Stimulated activated CD4-positive, alpha-beta T cell treated with anti-CD3 and anti-CD28 coated beads, Interleukin-1b, Interleukin-23, amount 100 ng/mL, for 24 hours (primary cell): ENCODE measurements at places on chromosomes 1 and 21.

GRCh38 chr1:208298593-208299269 lies 54.5 kb upstream of the PLXNA2 start:
- DNase-seq, result no peak

GRCh38 chr1:106223213-106223612 lies 833.3 kb upstream of the PRMT6 start:
- DNase-seq, result no peak

DNA sequence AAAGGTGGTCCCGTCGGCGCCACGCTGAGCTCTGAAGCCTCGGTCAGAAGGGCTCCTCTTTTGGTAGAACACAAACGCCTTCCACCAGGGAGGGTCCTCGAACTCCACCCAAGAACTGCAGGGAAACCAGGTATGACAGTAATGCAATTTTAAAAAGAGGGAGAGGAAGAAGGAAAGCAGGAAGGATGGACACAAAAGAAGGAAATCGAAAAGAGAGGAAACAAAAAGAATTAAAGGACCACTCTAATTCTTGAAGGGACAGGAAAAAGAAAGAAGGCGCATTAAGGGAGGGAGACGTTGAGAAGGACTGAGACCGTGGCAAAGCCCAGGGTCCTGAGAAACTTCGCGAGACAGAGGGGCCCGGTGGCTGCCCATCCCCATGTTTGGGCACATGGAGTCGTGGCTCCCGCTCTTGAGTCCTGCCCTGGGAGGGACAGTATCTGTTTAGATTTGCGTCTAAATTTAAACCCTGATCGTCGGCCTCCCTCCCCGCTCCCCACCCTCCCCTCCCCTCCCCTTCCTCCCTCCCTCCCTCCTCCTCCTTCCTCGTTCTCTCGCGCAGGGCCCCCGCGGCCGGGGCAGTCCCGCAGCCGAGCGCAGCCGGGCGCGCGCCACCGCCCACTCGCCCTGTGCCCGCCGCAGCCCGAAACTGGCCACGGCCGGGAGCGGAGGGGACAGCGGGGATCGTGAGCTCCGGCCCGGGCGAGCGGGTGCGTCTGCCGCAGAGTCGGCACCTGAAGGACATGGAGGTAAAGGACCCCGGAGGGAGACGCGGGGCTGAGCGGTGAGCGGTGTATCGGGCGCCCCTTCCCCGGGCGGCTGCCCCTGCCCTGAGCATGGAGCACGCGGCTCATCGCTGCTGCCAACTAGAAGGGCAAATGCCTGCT lies at the start of gene RCSD1:
Gene RCSD1 (plus strand): TSS at position 552 of the 887 bp plus-strand sequence. CDS start 192 bp downstream, at position 744.
- peak; percentile 55 for DNase-seq

DNA sequence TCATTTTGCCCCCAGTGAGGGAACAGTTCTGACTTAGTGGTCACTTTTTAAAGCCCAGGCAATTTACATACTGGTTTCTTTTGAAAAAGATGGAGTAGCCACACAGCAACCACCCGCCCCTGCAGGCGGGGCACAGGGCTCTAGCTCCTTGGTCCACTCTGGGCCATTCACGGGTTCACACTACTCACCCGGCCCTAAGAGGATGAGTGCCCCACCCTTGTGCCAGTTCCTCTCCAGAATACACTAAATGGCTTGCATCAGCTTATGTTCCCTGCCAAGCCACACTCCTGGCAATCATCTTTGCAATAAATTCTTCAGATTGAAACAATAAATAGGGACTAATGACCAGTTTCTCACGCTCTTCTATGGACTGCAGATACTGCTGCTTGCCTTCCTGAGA lies 15.7 kb upstream of the ATP13A2 start:
- no peak for DNase-seq

DNA sequence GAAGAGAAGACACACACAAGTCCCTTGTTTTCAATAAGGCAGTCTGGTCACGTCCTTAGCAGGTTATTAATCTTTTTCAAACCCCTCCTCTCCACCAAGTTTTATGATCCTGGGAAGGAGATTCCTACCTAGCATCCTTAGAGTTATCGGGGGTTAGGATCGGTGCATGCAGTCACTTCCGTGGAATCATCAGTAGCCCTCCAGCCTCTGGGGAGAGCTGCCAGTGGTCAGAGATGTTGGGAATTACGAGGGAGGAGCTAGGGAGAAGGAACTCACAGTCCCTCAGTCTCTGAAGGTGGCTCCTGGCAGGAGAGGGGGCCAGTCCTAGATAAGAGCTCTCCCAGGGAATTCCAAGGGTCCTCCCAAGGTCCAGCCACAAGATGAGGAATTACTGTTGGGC lies 57.7 kb upstream of the ATP5PO start:
- DNase-seq, result no peak

GRCh38 chr1:170800812-170801211 lies 134.5 kb upstream of the MROH9 start:
- DNase-seq, result no peak

DNA sequence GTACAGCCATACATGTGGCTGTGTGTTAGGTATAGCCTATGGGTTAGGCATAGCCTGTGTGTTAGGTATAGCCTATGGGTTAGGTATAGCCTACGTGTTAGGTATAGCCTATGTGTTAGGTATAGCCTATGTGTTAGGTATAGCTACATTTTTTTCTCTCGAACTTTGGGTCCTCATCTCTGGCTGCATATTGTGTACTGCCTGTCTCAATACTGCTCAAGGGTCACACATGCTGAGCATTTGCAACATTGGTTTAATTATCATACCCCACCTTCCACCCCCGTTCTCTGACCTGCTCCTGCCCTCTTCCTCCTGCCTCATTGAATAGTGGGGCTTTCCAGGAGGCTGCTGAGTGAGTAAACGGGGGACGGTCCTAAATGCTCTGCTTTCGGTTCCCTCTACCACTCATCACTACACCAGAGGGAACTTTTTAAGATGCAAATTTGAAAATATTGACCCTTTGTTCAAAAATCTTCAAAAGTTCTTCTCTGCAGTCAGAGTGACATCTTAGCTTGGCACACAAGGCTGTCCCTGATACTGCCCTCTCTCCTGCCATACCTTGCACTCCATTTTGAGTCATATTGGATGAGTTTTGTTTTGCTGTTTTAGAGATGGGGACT lies 17.8 kb downstream of the OR2B11 start:
- no peak for DNase-seq

DNA sequence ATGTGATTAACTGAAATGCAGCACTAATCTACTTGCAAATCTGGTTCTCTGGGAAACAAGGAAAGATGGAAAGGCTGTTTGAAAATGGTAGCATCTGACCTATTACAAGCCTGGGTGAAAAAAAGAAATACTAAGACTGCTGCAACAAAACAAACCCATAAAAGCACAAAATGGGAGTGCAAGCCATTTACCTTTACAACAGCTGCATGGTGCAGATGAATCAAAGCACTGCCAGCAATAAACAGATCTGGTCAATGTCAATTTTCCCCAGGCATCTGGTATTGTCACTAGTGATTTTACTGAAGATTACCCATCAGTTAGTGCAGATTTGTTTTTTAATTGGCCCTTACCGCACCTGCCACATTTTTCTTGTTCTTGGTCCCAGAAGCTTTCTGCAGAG lies 1341.7 kb downstream of the PLA2G4A start:
- no peak for DNase-seq

GRCh38 chr1:86832433-86832832 lies 81.5 kb downstream of the SELENOF start:
- no peak for DNase-seq

GRCh38 chr21:45013260-45013841 lies 61.0 kb upstream of the ADARB1 start:
- no peak for DNase-seq

GRCh38 chr21:43208561-43209332 lies 39.9 kb downstream of the CRYAA start:
- DNase-seq, result no peak

GRCh38 chr1:201545851-201546492 lies 7.0 kb downstream of the NAV1 start:
- no peak for DNase-seq

- no peak for DNase-seq
Measured at GRCh38 chr1:158426137-158426536, at the start of gene OR10K2. TSS of gene OR10K2 (minus strand) at chr1:158426237. CDS start at chr1:158420866, 5,371 bp downstream.

DNA sequence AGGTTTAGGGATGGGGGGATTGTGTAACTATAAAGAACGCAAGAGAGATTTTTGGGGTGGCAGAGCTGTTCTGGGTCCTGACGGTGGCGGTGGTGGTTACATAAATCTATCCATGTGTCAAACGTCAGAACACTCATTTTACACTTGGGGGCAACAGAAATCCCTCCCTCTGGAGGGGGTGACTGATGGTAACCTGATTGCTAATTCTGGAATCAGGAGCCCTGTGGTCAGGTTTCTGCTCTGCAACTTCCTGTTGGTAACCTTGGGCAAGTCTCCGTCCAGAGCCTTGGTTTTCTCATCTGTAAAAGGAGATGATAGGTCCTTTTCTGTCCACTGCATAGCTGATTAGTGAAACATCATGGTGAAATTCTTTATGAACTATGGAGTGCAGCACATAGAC lies 40.9 kb downstream of the ALPL start:
- DNase-seq, result no peak

- no peak for DNase-seq
Measured at GRCh38 chr1:109750920-109751319, 10.1 kb upstream of the GSTM3 start.
